CD14-positive monocyte (primary cell): ENCODE measurements at places on chromosomes 11 and 22. TPM values are rescaled to one million over a fixed set of nuclear protein-coding genes. Genes with fewer than 3 reads are reported as not detected.

The OR51B5 gene
- not detected for polyA plus RNA-seq

The CNGA4 gene
- polyA plus RNA-seq, result 0.34 and 0.69 TPM in 2 replicates

The SPON1 gene
- not detected in 2 replicates for polyA plus RNA-seq

The OSBP2 gene
- not detected for polyA plus RNA-seq

The CDHR5 gene
- polyA plus RNA-seq, result 0.18 TPM

The DEPDC7 gene
- 0.33 TPM for polyA plus RNA-seq

The MUC2 gene
- polyA plus RNA-seq, result not detected

The CRYBB1 gene
- polyA plus RNA-seq, result 0.33 and 0.59 TPM in 2 replicates
